ENCODE measurements at places on chromosomes 5 and 9. TPM values are rescaled to one million over a fixed set of nuclear protein-coding genes. Genes with fewer than 3 reads are reported as not detected.
A peak's percentile ranks its signal among the peaks of the same experiment; 100 is the strongest.

PDZD2 gene
- total RNA-seq: 19.4 TPM

KCNIP1 gene
- total RNA-seq: 1.6 TPM

GARIN3 gene
- total RNA-seq: not detected

ADRA1B gene
- 0.67 TPM for total RNA-seq

S100Z gene
- total RNA-seq: not detected

PCDHA8 gene
- not detected for total RNA-seq

KIF12 gene
- not detected for total RNA-seq

C5orf46 gene
- not detected for total RNA-seq

TMEM252 gene
- 0.67 TPM for total RNA-seq

GPR151 gene
- total RNA-seq: not detected

DNA sequence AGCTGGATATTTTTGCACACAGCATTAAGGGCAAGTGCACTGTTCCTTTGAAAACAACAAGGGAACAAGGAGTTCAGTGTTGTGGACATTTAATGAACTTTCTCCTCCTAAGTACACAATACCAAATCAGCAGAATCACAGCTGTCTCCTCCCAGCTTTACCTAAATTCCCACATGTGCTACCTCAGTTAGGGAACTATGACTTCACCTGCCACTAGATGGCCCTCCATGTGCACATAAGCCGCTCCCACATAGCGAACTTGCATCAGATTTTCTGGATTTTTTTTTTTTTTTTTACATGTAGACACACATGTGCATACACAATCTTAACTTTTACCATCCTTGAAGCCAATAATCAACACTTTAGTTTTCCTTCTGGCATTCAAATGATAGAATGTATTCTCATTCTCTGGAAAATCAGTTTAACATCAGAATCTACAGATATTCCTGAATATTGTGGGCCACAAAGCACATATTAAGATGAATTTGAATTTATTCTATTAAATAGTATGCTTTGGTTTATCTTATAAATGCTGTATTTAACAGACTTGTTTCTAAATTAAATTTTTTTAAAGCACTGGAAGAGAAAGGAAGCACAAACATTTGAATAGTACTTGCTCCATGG, 123.6 kb downstream of the PALM2AKAP2 start:
- ATAC-seq: no peak

DNA sequence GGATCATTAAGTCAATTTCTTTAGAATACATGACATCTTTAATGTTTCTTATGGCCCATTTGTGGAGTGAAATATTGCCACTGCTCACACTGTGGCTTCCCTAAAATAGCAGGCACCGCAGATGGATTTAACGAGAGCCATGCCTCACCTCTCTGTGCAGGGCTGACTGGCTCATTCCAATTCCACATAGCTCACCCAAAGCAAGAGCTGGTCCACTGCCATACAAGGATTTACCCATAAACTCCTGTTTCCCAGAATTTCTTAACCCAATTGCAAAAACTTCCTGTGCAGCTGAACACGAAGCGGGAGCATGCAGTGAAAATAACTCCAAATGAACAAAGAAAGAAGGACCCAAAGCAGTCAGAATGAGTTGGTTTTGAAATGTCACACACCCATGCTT, 159.5 kb downstream of the BAAT start:
- ATAC-seq: no peak

DNA sequence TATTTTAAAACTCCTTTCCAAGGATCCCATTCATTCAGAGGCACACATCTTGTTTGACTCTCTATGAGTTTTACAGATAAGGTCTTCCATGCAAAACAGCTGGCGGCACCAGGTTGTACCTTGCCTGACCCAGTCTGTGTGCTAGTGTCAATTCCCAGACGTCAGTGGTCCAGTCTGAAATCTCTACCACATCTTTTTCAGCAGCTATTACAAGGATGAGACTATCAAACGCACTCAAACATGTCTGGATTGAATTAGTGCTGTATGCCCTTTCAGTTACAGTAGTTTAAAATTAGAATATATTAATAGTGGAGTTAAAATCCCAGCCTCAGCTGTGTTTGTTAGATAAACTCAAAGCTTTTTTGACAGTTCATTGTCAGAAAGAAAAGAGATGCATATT, 11.7 kb downstream of the CDC14B start:
- no peak for ATAC-seq

GRCh38 chr5:111984044-111984443, 227.1 kb upstream of the NREP start:
- ATAC-seq: no peak

DNA sequence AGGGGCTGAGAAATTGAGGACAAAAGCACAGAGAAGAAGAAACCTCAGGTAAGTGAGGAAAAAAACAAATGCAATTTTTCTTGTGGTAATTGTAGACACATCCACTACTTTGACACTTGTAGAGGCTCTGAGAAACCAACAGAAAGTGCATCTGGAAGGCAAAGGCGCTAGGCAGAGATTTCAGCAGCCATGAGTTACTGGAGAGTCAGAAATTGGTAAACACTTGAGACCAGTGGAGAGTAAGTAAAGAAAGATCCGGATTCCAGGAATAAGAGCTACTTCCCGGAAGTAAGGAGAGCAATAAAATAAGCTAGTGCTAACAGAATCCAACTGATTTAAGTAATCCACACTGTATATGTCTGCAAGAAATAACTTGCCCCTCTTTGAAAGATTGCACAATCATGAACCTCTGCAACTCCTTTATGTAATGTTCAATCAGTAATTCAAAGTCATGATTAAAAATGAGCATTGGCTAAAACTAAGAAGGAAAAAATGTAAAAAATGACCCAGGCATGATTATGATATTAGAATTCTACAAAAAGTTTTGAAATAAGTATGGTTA, 382.1 kb downstream of the CDH18 start:
- ATAC-seq: no peak

DNA sequence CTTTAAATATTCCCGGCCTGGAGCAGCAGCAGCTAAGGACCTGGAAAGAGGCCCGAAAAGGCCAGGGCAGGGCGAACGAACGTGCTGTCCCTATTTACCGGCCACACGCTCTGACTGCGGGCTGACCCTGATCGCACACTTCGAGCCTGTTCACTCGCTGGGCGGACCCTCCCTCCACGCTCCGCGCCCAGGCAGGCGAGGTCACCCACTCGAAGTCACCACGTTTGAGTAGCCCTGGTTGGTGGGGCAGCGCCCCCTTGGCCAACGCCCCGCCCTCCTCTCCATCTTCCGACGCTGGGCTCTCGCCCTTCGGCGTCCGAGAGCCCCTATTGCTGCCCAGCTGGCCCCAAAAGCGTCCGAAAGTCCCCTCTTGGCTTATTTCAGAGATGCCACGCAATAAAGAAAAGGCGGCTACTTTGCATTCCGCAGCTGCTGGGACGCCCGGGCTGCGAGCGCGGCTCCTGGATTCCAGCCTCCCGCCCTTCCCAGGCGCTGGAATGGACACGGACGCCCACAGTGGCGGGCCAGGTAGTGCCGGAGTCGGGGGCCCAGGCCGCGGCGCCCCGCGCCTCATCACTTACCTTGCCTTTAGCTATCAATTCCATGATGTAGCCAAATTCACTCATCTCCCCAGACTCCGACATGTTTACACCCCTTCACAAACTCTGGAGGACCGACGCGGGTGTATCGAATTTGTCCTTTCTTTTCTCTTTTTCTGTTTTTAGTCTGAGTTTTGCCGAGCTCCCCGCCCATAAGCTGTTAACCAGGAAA, 9.9 kb upstream of the TRIM36 start:
- ATAC-seq: peak; percentile 62

GRCh38 chr9:72039532-72039931, 20.9 kb downstream of the C9orf57 start:
- ATAC-seq: no peak

DNA sequence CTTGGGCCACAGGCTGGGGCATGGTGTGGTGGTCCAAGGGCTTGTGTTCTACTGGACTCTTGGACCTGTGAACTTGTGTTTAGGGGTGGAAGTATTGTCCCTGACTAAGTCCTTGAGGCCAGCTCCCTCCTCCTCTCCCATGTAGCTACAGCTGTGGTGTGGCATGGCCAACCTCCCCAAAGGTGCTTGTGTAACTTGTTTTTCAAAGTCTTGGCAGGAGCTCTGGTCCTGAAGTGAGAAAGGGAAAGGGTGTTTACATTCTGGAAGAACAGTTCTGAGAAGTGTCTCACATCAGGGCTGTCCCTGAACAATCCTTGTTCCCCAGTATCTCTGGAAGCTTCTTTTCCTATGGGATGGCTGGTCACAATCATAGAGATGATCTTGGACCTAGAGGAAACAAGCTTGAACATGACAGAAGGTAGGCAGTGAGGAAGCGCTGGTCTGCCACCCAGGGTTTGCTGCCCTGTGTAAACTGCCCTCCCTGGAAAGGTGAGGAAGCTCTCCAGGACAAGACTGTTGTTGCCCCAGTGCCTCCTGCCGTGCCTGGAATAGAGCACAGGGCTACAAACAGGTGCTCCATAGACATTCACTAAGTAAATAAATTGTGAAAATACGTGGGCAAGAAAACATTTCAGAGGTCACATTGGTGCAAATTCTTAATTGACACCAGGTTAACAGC, 64.6 kb upstream of the KLF9 start:
- peak; percentile 64 for ATAC-seq

DNA sequence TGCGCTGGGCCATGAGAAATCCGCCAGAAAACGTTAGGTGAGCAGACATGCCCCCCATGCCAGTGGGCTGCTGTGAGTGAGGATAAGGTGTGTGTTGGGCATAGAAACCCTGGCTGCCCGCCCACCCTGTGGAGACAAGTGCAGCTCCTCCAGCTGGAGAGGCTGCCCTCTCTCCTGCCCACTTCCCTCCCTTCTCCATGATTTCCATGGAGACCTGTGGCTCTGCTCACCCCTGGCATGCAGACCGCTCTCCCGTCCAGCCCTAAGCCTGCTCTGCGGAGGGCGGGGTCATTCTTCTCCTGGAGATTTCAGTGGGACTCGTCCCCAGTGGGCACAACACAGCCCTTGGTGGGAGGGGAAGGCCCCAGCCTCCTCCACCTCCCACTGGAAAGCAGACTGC, 133.0 kb upstream of the FAM120A start:
- ATAC-seq: no peak

- no peak for ATAC-seq
Measured at GRCh38 chr5:125113328-125113727, 366.9 kb upstream of the ZNF608 start.

DNA sequence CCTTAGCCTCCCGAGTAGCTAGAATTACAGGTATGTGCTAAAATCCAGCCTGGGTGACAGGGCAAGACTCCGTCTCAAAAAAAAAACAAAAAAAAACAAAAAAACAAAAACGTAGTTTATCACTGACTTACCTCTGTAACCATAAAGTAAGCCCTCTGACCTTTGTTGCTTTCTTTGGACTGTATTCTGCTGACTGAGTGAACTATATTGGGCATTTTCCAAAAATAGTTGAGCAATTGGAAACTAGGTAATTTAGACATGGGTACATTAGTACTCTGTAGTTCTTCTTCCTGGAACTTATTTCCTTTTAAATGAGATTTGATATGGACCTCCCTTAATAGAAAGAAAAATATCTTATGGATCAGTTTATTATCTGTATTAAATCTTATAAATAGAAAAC, 66.6 kb downstream of the ANKHD1 start:
- ATAC-seq: no peak
